ENCODE measurements at places on chromosomes 3 and 15.

DNA sequence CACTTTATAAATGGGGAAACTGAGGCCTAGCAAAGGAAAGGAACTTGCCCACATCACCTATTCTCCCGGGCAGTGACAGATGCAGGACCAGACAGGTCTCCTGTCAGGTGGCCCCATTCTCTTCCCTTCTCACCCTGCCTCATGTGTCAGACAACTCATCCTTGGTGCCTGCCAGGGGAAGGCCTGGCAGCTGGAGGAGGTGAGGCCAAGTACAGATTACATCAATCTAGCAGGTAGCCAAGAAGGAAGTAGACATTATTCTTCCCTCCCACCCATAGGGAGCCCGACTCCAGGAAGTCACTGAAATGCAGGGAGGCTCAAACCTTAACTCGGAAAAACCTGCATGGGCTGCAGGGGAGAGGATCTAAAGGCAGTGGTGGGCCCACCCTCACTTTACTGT, 39.6 kb downstream of the DAPK2 start:
- DNase-seq: no peak

DNA sequence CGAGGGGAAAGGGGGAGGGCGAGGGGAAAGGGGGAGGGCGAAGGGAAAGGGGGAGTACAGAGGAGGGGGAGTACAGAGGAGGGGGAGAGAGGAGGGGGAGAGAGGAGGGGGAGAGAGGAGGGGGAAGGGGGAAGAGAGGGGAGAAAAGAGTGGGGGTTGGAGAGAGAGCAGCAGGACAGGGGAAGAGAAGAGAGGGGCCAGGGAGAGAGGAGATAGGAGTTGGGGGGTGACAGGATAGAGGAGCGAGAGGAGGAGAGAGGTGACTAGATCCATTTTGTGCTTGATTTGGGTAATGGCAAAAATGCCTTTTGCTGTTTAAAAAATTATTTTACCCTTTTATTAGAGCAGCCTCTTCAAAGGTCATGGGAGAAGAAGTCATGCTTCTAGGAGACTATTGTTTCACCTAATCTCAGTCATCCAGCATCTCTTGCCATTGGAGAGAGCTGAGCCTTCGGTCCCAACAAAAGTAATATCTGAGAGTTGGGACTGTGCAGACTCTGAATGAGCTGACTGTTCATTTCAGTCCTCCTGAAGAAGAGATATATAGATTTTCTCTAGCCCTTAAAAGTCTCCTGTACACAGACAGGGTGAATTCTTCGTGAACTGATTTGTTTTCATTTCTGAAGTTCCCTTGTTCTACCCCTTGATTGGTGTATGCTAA, 15.1 kb upstream of the TOP2B start:
- no peak for DNase-seq

GRCh38 chr15:31357148-31357547, 30.5 kb downstream of the KLF13 start:
- no peak for DNase-seq

GRCh38 chr15:90873998-90874605, 5.7 kb downstream of the FURIN start:
- DNase-seq: no peak

DNA sequence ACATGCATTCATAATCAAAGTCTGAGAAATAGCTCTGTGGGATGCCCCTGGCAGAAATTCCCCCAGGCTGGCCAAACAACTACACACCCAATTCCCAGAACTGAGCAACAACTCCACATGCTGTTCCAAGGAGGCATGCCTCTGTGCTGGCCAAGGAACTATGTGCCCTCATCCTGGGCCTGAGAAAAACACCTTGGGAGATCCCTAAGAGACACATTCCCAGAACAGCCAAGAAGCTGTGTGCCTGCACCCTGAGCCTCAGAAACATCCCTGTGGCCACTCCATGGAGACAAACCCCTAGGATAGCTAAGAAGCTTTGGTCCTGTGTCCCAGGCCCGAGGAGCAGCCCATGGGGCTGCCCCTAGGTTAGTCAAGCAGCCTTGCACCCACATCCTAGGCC, 92.3 kb upstream of the MME start:
- DNase-seq: no peak

DNA sequence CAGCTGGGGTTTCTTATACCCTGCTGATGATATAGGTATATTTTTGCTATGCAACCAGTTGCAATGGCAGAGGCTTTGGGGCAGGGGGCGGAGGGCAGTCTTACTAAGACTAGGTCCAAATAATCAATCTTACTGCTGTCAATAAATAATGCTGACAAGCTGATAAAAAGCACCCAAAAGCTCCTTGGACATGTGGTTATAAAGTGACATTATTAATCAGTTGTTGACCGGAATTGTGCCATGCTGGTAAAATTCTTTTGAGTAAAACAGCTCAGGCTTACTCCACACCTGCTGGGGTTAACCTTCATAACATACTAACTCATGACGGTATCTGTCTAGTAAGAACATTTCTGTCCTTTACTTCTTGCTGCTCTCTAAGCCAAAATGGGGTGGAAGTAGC, 101.9 kb downstream of the CHST2 start:
- no peak for DNase-seq

GRCh38 chr3:191768421-191768820, 307.5 kb downstream of the PYDC2 start:
- DNase-seq: no peak

- DNase-seq: no peak
These were observed 104.3 kb upstream of the ICE2 start for GRCh38 chr15:60583194-60583593.

DNA sequence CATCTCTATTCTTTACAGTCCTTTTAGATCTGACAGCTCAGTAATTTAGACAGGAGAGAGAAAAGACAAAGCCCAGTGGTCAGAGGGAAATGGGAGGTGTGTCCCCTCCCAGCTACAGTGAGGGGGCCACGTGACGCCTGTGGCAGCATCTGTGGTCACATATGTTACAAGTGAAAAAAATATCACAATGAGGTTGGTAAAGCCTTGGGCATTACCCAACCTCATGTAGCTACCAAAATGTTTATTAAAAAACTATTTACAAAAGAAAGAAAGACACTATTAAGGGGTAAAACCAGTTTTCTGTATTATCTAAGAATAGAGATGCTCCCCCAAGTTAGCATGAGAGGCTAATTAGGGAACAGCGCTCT, 42.9 kb upstream of the PLCL2 start:
- no peak for DNase-seq

- DNase-seq: peak; percentile 67
These were observed 6.3 kb upstream of the ANPEP start for GRCh38 chr15:89820666-89821611.

- DNase-seq: no peak
These were observed 392.3 kb upstream of the TPRG1 start for GRCh38 chr3:188779281-188779980.

GRCh38 chr3:163622384-163622783, 1455.9 kb downstream of the SI start:
- DNase-seq: no peak

- DNase-seq: no peak
These were observed 62.7 kb upstream of the FAM98B start for GRCh38 chr15:38391191-38391590.

GRCh38 chr15:40909662-40910630, 15.7 kb downstream of the VPS18 start:
- DNase-seq: peak; percentile 46

GRCh38 chr3:82080261-82080660, 318.8 kb upstream of the GBE1 start:
- peak; percentile 15 for DNase-seq

- no peak for DNase-seq
These were observed 8.6 kb downstream of the ZNF445 start for GRCh38 chr3:44468572-44469520.

DNA sequence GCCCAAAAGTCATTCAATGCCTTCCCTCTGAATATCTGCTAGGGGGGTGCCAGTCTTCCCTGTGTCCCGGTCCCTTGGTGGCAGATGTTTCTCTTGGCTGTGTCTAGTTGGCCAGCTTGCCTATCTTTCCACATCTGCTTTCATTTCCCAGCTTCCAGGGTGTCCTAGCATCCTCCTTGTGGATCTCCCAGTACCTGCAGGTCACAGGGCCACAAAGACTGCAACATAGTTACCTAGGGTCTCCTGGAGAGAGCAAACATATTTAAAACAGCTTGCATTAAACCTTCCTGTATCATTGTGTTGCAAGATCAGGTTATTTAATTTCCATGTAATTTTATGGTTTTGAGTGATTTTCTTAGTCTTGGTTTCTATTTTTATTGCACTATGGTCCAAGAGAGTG, 400.1 kb downstream of the GRM7 start:
- no peak for DNase-seq

- peak; percentile 79 for DNase-seq
These were observed 315.1 kb downstream of the ZNF385D start for GRCh38 chr3:21435871-21436270.

GRCh38 chr3:16844791-16845190, 40.0 kb upstream of the PLCL2 start:
- DNase-seq: no peak

GRCh38 chr15:74664028-74664616, 31.7 kb downstream of the EDC3 start:
- DNase-seq: no peak

DNA sequence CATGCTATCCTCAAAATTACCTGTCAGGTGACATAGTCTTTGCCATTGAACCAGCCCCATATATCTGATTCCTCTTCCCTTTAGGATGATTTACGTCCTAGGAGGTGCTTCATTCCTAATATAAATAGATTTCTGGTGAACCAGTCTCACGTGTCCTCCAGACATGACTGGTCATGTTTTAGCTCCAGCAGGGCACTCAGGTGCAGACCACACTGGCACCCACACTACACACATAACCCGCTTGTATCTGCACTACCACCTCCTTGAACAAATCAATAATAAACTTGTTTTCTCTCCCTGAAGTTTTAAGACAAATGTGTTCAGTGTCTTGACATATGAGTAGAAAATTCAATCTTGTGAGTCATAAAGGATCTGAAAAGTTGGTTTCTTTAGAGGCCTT, 155.5 kb downstream of the GOLIM4 start:
- DNase-seq: no peak

GRCh38 chr3:50189274-50189673, 2.1 kb upstream of the GNAT1 start:
- DNase-seq: peak; percentile 92

- no peak for DNase-seq
These were observed 137.7 kb upstream of the RBMS3 start for GRCh38 chr3:29143151-29143550.

DNA sequence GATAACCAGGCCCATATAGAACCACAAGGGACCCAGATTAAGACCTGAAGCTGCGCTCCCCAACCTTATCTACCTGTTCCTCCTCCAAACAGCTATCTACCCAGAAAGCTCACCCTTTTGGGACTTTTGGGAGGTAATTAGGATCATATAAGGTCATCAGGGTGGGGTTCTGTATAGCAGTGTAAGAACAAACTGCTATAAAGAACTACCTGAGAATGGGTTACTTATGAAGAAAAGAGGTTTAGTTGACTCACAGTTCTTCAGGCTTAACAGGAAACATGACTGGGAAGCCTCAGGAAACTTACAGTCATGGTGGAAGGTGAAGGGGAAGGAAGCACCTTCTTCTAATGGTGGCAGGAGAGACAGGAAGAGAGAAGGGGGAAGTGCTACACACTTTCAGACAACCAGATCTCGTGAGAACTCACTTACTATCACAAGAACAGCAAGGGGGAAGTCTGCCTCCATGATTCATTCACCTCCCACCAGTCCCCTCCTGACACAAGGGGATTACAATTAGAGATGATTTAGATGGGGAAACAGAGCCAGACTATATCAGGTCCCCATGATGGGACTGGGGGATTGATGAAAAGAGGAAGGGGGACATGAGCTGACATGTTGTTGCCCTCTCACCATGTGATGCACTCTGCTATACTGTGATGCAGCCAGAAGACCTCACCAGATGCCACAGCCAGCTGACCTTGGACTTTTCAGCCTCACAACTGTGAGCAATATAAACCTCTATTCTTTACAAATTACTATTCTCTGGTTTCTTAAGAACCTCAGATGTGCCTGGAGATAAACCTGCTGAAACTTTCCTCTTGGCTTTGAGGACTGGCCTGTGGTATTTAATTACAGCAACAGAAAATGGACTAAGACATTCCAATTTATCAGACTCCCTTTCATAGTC, 15.3 kb upstream of the FMN1 start:
- DNase-seq: no peak

- DNase-seq: no peak
These were observed 92.4 kb downstream of the COL6A6 start for GRCh38 chr3:130609166-130609979.

- DNase-seq: no peak
These were observed 41.3 kb downstream of the METTL6 start for GRCh38 chr3:15385901-15386653.

- DNase-seq: no peak
These were observed at the start of gene ALDH1L1 for GRCh38 chr3:126180477-126181397. ALDH1L1 (minus strand) TSS chr3:126180586; CDS start chr3:126160979, 19,607 bp downstream.

DNA sequence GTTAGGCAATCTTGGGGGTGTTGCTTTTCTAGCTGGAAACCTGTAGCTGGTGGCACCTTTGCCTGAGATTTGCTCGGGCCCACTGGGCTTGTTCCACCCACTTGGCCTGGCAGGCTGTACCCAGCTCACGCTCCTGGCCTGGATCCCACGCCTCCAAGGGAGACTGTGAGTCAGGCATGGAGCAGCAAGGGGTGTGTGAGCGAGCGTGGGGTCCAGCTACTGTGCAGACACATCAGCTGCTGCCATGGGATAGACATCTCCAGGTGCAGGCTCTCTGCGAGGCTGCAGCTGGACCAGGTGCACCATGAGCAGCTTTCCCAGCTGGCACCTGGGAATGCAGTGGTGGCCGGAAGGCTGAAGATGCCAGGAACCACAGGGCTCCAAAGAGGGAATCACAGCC, 36.0 kb downstream of the NR1D2 start:
- DNase-seq: no peak

DNA sequence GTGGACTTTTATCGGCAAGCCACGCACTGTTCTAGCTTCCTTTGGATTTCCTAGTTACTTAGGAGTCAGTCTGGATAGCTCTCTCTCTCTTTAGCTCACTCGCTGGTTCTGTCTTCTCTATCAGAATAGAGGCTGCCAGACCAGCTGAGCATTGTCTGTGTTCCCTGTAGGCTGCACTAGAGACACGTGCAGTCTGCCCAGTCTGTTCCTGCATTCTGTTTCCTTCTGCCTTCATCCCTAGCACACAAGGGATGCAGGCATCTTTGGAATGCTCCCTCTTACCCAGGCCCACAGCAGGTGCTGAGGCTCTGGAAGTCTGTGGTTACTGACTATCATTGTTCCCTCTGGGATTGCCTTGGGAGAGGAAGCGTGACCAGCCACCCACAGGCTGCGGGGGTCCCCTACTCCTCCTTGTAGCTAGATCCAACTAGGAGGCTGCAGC, 322.8 kb downstream of the ZNF621 start:
- no peak for DNase-seq
